Right ventricle myocardium inferior (tissue), 1 donor: ENCODE measurements at places on chromosomes 6 and 20. TPM values are rescaled to one million over a fixed set of nuclear protein-coding genes. Genes with fewer than 3 reads are reported as not detected.

OR12D3 gene
- not detected for total RNA-seq

ABHD16B gene
- not detected for total RNA-seq

FAXC gene
- total RNA-seq = not detected

IL17F gene
- not detected for total RNA-seq

WFDC2 gene
- total RNA-seq = 0.95 TPM

GNRH2 gene
- total RNA-seq = not detected

DNA sequence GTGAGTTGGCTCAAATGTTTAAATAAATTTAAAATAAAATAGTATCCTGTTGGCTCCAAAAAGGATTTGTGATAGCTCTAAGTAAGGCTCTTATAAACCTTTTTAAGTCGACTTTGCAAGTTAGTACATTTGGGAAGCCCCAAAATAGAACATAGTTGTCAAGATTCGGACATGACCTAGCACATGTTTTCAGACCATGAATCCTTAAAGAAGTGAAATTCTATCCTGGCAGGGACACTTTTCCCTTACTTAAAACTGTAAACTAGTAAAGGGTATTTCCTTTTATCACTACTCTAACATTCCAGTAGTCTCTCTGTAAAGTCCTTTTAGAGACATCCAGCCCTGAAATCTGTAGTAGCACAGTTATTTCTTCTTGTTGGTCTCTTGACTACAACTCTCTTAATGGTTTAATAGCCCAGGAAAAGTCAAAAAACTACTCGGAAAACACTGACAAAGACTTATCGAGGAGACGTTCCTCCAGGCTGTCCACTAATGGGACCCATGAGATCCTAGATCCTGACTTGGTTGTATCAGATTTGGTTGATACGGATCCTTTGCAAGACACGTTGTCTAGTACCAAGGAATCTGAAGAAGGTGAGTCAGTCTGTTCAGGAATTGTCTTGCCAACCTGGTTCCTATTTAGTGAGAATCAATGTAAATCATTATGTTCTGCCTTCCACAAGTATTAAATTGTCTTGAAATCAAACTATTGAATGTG, 83.6 kb downstream of the SCAND1 start:
- no peak for DNase-seq

DNA sequence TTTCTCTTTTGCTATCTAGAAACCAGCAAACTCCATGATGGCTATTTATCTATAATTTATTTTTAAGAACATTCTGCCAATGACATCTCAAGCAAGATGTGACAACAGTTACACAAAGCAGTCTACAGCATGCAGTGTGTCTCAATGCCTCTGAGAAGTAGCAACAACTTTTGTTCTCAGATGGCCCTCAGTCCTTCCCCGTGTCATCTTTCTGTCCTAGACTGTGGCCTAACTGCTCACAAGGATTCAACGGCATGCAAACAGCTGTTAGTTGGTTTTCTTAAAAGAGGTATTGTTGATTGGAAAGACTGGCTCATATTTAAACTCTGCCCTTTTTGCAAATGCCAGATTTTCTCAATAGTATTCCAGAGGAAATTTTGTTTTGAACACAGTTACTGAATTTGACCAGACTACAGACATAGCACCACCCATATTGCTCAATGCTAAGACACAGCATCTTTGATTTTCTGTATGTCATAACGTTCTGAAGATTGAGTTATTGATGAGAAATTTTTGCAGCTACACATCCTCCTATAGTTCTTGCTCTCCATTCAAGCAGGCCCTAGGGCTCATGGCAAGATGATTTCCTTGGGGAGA, 26.1 kb upstream of the F13A1 start:
- no peak for DNase-seq

- DNase-seq = no peak
Measured at GRCh38 chr6:139152892-139153271, 18.0 kb downstream of the HECA start.

DNA sequence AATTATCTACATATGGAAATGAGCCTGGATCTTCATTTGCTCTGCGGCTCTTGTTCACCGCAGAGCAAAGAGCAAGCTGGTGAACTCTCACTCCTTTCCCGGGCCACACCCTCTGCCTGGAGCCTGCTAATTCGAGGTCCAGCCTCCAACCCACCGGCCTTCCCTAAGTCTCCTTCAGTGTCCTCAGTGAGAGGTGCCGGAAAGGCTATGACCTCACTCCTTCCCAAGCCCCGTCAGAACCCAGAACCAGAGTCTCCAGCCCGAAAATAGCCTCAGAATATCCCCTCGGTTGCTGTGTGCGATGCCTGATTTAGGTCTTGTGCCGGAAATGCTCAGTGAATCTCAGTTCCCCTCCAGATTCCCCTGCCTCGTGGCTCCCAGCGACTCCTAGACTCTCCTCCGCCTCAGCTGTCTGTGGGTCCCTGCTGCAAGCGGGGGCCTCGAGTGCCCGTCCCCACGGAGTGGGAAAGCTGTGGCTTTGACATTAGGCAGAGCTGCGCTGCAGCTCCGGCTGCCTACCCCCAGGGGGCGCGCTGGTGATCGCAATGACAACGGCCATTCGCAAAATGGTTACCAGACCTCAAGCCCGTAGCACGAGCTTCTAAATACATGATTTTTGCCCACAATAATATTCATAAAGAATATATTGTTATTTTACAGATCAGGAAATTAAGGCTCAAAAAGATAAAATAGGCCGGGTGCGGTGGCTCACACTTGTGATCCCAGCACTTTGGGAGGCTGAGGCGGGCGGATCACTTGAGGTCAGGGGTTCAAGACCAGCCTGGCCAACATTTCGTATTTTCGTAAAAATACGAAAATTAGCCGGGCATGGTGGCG, 4.1 kb upstream of the BNIP5 start:
- DNase-seq = peak; percentile 89

- no peak for DNase-seq
Measured at GRCh38 chr6:150685860-150686259, 86.2 kb downstream of the PLEKHG1 start.

DNA sequence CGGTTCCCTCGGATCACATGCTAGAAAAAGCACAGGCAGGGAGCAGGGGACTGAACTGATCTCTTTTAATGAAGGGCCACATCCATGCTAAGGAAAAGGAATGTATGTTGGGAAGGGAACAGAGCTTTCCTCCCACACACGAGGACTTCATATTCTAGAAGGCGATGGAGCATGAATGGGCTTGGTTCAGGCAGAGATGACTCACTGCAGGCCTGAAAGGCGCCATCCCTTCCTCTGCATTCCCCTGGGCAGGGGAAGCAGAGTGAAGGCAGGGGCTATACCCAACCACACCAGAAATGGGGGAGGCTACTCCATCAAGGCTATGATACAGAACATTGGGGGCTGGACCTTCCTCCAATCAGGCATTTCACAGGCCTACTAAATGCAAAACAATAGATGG, 30.6 kb downstream of the ELMO2 start:
- DNase-seq = no peak

DNA sequence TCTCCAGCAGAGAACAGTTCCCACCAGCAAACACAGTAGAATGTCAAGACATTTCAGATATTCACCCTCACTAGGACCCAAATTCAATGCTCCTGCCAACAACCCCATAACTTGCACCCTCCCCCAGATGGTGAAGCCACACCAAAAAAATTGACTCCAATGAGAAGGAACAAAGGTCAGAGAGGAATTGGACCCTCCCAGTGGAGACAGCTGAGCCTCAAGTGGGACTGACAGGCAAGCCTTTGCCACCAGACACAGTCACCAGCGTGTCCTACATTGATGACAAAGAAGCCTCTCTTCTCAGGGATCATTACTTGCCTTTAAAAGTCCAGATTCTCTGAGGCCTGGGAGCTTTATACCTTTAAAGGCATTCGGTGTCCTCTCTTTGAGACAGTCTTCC, 64.8 kb downstream of the HIVEP2 start:
- DNase-seq = no peak

- DNase-seq = no peak
Measured at GRCh38 chr6:158730541-158730907, 80.7 kb downstream of the SYTL3 start.

GRCh38 chr6:34512738-34513115, 43.4 kb downstream of the SPDEF start:
- DNase-seq = no peak
